ENCODE measurements at places on chromosomes 12 and 14.

DNA sequence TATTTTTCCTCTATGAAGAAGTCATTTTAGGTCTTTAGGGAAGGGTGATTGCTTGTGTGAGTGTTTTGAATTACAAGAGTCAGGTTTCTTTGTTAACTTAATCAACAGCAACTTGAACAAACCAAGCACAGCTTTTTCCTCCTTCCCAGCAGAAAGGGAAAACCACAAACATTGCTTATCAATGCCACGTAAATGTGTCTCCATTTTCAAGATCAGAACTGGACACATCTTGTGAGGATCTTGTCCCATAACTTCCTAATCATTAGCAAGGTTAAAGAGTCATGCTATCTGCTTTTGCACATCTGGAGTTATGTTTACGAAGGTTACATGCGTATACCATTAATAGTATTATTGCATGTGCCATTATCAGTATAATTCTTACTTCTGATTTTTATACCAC, 248.0 kb upstream of the FLRT2 start:
- H3K4me1 ChIP-seq = no peaks in the 10 kb centered on the region
- no peak overlapping the region for H3K27ac ChIP-seq
- H3K4me3 ChIP-seq = no peak overlapping the region
- no peak for DNase-seq

DNA sequence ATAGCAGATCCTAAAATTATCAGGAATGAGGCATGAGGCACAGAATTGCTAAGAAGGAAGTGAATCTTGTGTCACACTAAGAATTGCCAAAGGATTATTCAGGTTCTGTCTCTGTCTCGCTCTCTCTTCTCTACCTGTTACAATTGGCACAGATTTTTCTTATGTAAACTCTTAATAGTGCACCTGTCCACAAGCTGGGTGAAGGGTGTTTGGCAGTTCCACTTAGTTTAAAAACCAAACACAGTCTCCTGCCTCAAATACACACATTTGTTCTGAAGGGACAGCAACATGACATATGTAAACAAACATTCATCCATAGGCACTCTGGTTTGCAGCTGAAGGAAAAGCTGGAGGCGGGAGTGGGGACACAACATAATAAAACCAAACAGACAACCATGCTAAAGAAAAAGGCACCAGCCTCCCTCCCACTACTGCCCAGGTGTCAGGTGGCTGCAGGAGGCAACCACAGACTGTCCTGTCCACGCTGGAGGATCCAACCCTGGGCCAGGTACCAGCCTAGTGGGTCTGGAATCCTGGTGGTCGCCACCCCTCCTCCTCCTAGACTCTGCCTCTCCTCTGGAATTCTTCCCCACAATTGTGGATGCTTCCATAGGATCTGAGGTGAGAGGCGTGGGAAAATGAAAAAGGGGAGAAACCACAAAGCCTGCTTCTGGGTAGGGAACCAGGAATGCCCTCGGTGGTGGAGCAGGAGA, 81.2 kb downstream of the TMEM260 start:
- no peak overlapping the region for H3K27ac ChIP-seq
- H3K4me1 ChIP-seq = no peaks in the 10 kb centered on the region
- H3K27me3 ChIP-seq = no peaks in the 10 kb centered on the region
- H3K36me3 ChIP-seq = no peaks in the 10 kb centered on the region
- DNase-seq = no peak
- no peak overlapping the region for H3K4me3 ChIP-seq

DNA sequence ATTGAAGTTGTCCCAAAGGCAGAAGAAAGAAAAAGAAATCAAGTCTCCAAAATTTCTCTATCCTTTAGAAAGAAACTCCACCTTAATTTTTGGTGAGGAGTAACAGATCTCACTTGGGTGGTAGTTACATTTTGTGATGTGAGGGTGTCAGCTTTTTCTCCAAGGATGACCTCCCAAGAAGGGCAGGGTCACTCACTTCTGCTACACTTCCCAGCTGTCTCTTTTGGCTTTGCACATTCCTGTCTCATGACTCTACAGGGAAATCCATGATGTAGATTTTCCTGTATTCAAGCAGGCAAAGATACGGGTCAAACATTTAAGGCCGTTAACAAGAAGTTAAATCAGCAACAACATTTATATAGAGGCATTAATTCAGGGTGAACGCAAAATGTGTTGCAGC, 1016.4 kb downstream of the NRXN3 start:
- no peak overlapping the region for H3K4me3 ChIP-seq
- H3K36me3 ChIP-seq = no peaks in the 10 kb centered on the region
- no peak overlapping the region for H3K27ac ChIP-seq
- DNase-seq = no peak
- no peaks in the 10 kb centered on the region for H3K27me3 ChIP-seq

DNA sequence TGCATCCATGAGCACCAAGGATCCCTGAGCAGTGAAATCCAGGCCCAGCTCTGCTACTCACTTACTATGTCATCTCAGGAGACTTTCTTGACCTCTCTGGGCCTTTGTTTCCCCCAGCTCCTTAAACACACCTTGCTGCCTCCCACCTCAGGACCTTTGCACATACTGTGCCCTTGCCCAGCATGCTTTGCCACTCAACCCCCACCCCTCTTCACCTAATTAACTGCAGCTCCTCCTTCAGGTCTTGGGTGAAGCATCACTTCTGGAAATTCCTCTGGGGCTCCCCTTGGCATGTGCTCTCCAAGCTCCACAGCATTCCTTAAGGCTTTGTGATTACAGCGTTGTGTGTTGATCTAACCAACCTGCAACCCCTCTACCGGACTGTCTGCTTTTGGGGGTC, 15.9 kb downstream of the WSCD2 start:
- H3K27ac ChIP-seq = no peak overlapping the region
- no peaks in the 10 kb centered on the region for H3K36me3 ChIP-seq
- H3K4me1 ChIP-seq = no peaks in the 10 kb centered on the region
- no peak for DNase-seq

- H3K27ac ChIP-seq = no peak overlapping the region
- H3K27me3 ChIP-seq = no peaks in the 10 kb centered on the region
- peaks cover 23% of the 10 kb centered on the region for H3K4me1 ChIP-seq
- H3K4me3 ChIP-seq = no peak overlapping the region
- H3K36me3 ChIP-seq = no peaks in the 10 kb centered on the region
- DNase-seq = no peak
Observed at GRCh38 chr14:103370087-103370486, 15.1 kb upstream of the MARK3 start.

GRCh38 chr12:44379831-44380230, 496.3 kb downstream of the NELL2 start:
- H3K27ac ChIP-seq = no peak overlapping the region
- no peaks in the 10 kb centered on the region for H3K27me3 ChIP-seq
- H3K4me3 ChIP-seq = no peak overlapping the region
- H3K4me1 ChIP-seq = no peaks in the 10 kb centered on the region
- no peaks in the 10 kb centered on the region for H3K36me3 ChIP-seq

DNA sequence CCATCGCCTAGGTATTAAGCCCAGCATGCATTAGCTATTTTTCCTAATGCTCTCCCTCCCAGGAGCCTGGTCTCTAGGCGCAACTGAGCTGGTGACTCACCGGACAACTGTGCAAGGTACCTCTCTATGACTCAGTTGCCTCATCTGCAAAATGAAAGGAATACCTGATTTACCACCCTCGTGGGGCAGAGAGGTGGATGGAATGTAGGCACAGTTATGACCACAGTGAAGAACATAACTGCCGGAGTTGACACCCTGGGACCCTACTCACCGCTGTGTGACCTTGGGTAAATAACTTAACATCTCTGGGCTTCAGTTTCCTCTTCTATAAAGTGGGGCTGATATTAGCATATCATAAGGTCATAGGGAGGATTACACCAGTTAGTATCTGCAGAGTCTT, 22.6 kb downstream of the BCL11B start:
- H3K4me1 ChIP-seq = no peaks in the 10 kb centered on the region
- DNase-seq = no peak
- H3K27me3 ChIP-seq = peaks cover 38% of the 10 kb centered on the region
- no peaks in the 10 kb centered on the region for H3K36me3 ChIP-seq
- no peak overlapping the region for H3K27ac ChIP-seq

DNA sequence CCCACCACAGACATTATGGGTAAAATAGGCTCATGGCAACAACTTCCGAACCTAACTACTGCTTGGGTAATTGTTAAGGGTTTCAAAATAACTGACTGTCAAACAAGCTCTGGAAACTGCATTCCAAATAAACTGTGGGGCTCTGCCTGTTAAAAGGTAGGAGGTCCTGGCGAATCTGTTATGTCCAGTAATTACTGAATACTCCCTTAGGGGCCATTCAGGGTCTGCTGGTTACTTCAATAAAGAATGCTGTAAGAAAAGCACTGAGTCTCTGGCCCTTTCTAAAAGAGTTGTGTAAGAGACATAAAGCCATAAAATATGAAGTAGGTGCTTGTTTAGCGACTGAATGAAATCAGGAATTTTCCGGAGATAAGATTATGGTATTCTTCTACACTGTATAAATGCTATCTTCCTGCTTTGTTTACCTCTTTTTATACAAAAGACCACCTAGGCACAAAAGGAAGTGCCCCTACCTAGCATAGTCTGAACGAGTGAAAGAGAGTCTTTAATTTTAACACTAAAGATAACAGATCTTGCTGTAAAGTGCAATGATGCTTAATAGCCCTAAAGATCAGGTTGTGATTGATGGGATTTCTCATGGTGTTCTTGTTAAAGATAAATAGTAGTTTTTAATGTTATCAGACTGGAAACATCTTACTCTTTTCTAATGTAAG, 127.8 kb downstream of the FBXL14 start:
- H3K36me3 ChIP-seq = no peaks in the 10 kb centered on the region
- H3K27me3 ChIP-seq = no peaks in the 10 kb centered on the region
- no peak for DNase-seq
- H3K4me3 ChIP-seq = no peak overlapping the region

- H3K36me3 ChIP-seq = peaks cover 20% of the 10 kb centered on the region
- no peak for DNase-seq
- no peaks in the 10 kb centered on the region for H3K4me1 ChIP-seq
- H3K27me3 ChIP-seq = no peaks in the 10 kb centered on the region
- no peak overlapping the region for H3K27ac ChIP-seq
Observed at GRCh38 chr14:71341156-71341555, 433.9 kb downstream of the PCNX1 start.

DNA sequence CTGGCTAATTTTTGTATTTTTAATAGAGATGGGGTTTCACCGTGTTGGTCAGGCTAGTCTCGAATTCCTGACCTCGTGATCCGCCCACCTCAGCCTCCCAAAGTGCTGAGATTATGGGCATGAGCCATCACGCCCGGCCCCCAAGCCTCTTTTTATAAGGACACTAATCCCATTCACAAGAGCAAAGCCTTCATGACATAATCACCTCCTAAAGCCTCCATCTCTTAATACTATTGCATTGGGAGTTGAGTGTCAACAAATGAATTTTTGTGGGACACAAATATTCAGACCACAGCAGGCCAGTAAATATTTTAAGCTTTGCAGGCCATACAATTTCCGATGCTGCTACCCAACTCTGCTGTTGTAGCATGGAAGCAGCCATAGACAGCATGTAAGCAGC, 10.9 kb downstream of the RNF212B start:
- H3K4me1 ChIP-seq = peaks cover 32% of the 10 kb centered on the region
- no peaks in the 10 kb centered on the region for H3K27me3 ChIP-seq
- no peaks in the 10 kb centered on the region for H3K36me3 ChIP-seq

DNA sequence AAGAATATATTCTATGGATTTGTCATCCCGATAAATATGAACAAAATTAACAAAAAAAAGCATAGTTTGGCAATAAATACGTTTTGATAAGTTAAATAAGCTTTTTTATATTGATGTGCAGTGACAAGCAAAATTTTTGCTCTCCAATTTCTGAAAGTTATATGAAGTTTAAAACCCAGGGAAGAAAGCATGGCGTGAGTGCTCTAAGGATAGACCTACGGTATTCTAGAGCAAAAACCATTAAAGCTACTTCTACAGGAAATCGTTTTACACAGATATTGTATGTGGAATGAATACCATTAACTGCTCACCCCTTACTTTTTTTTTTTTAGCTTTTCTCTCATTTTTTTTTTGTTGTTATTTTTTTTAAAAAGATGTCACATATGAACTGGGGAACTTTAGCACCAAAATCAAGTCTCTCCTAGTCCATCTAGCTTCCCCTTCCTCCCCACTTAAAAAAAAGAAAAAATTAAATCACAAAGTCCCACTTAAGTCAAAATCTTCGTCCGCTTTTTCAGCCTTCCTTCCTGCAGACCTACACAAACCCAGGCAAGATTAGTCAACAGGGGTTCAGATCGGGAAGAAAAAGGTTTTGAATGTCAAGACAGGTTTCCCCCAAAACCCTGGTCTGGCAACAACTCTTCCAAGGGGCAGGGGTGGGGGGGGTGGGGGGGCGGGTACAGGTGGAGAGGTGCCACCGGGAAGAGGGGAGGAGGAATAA, 4.4 kb downstream of the ZFP36L1 start:
- peak overlapping the region; percentile 98 for H3K27ac ChIP-seq
- no peak for DNase-seq
- peaks cover 49% of the 10 kb centered on the region for H3K36me3 ChIP-seq

DNA sequence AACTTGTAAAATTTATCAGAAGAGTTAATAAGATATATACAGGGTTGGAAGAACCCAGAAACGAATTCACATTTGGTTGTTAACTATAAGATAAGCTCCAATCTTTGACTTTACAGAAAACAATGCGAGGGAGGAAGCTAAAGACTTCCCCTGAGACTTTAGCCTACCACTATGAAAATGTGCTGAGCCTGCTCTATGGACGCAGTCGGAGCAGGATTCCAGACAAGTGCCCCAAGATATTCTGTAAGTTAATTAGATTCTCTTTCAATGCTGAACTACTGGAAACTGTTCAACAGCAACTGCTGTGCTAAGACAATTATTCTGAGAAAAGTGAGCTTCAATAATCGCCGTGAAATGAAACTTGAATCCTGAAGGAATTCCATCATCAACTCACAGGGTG, 8.3 kb upstream of the LRRC10 start:
- H3K27ac ChIP-seq = no peak overlapping the region
- H3K36me3 ChIP-seq = no peaks in the 10 kb centered on the region
- no peak overlapping the region for H3K4me3 ChIP-seq

DNA sequence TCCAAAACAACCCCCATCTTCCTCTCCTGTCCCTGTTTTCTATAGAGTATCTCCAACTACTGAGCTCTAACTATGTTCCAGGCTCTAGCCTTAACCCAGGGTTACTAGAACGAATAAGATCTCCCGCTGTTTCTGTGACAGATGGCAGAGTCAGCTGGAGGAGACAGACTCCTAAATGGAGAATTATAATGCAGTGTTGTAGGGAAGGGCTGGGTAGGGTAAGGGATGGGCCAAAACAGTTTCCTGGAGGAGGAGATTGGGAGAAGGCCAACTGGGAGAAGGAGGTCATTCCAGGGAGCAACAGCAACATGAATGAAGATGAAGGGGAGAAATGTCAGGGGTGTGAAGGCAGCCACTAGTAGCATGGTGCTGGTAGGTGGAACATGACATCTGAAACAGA, 73.4 kb upstream of the ANO4 start:
- peaks cover 23% of the 10 kb centered on the region for H3K27me3 ChIP-seq
- no peak overlapping the region for H3K4me3 ChIP-seq
- DNase-seq = no peak
- no peaks in the 10 kb centered on the region for H3K36me3 ChIP-seq
- no peak overlapping the region for H3K27ac ChIP-seq

DNA sequence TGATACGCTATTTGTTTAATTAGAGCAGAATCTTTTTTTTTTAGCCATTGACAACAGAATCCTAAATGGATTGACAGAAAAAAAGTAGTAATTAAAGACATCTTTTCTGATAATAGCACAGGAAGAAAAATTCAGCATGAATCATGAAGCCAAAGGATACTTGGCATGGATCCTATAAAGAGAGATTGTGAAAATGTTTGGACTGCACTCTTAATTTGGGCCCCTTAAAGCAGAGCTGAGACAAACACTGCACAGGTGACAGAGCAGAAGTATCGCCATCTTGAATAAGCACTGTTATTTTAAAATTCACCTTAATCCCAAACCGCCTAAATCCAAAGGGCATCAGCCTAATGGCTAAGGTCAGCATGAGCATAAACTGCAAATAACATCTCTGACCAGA, 48.8 kb upstream of the SEL1L start:
- H3K27me3 ChIP-seq = no peaks in the 10 kb centered on the region
- no peak for DNase-seq
- H3K36me3 ChIP-seq = no peaks in the 10 kb centered on the region
- no peak overlapping the region for H3K27ac ChIP-seq
- no peak overlapping the region for H3K4me3 ChIP-seq
